ENCODE measurements at places on chromosomes 6 and 20.

DNA sequence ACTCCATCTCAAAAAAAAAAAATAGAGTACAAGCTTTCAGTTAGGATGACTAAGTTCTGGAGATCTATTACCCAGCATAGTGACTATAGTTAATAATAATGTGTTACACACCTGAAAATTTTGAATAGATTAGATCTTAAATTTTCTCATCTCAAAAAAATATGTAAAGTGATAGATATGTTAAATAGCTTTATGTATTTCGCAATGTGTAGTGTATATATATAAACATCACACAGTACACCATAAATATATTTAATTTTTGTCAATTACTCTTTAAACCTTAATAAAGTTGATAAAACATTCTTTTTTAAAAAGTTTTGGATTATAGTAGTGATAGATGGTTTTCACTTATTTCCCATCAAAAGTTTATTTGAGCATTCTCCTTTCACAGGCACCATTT, 25.6 kb upstream of the LOC128125822 start:
- no peak for DNase-seq

DNA sequence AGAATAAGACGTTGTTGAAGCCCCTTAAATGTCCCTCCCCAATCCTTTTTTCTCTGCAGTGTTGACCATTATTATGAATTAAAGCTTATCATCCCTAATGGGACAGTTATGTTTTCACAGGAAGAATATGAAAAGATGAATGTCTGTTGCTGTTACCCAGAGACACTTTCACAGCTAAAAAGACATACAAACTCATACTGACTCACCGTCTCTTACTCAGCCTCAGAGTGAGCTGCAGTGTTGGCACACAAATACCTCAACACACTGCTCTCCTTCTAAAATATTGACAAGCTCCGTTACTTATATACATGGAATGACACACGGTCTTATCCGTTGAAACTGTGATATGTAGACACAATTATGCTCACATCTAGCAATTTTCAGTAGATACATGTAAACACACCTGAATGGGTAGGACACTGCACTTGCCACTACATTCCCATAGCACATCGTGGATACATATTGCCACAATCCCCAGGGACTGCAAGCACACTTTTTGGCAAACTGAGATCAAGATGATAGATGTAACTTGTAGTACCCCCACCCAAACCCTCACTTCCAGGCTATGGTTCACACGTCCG, 9.6 kb upstream of the SAPCD1 start:
- no peak for DNase-seq

DNA sequence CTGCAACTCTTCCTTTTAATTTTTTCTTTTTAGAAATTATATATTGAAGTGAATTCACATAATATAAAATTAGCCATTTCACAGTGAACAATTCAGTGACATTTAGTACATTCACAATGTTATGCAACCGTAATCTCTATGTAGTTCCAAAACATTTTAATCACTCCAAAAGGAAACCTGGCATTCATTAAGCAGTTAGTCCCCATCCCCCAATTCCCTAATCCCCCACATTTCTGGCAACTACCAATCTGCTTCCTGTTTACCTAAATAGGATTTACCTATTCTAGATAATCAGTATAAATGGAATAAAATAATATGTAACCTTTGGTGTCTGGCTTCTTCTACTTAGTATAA, 8.5 kb upstream of the DDX27 start:
- DNase-seq: no peak

DNA sequence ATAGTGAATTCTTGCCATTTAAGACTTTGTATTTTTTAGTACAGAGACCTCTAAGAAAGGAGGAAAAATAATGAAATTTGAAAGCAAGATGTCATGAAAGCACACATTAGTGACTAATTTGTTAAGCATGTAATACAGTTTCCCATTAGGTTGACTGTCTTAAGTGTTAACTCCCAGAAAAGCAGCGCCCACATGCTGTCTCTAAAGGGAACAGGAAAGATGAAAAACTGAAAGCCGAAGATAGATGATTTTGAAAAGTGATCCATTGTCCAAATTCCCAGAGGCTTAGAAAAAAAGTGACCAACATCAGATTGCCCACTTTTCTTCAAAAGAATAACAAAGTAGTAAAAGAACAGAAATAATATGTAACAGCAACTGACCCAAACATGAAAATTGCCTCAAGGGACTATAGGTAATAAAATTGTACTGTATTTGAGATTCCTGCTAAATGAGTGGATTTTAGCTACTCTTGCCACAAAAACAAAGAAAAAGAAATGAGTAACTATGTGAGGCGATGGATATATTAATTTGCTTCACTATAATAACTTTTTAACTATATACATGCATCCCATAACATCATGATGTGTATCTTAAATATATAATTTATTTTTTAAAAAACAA, 83.2 kb upstream of the OGFRL1 start:
- DNase-seq: no peak

GRCh38 chr6:106630366-106630765, 988 bp downstream of the QRSL1 start:
- DNase-seq: no peak

GRCh38 chr6:53814353-53814752, 19.5 kb downstream of the LRRC1 start:
- DNase-seq: no peak

GRCh38 chr20:41003143-41003935, 25.3 kb upstream of the TOP1 start:
- DNase-seq: peak; percentile 64

DNA sequence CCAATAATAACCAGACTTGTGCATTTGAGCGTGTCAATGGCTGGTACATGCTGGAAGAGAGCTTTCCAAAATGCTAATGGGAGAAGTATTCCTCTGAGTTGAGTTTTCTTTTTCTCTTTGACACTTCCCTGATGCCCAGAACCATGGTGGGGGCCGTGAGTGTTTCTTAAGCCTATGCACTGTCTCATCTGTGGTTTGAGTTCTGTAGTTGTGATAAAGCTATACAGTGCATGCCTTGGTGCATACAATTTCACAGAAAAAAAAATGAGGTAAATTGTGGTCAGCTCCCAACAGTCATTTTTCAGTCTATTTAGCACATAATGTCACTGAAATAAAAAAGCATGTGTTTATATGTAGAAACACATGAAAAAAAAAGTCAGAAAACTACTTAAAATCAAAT, 204.8 kb downstream of the HDGFL1 start:
- DNase-seq: no peak

- no peak for DNase-seq
Measured at GRCh38 chr20:41086402-41087324, 50.7 kb upstream of the PLCG1 start.

GRCh38 chr6:16257999-16258708, 19.8 kb downstream of the GMPR start:
- DNase-seq: no peak

GRCh38 chr6:15526212-15526701, 136.6 kb downstream of the DTNBP1 start:
- no peak for DNase-seq

- DNase-seq: no peak
Measured at GRCh38 chr6:118968416-118968815, 33.5 kb upstream of the MCM9 start.

DNA sequence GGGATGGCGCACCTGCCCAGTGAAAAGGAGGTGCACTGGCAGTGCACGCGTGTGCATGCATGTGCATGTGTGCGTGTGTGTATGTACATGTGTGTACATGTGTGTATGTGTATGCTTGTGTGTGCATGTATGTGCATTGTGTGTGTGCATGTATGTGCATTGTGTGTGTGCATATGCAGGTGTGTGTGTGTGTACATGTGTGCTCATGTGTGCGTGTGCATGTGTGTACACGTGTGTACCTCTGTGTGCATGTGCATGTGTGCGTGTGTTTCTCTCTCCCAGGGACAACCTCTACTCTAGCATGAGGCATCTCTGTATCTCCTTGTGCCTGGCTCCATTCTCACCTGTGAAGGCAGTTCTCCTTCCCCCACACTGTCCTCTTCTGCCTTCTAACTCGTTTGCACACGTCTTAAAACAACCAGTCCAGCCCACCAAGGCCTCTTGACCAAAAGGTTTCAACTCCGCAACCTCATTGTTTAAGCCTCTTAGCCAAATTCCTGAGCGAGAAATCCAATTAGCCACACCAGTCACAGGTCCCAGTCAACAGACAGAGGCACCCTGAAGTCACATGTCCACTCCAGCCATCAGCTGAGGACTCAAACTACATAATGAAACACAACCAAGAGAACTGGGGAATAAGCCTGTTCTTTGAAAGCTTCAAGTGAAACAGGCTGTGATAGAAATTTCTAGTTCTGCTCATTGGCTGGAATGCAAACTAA, 103.5 kb upstream of the PTPRT start:
- no peak for DNase-seq

DNA sequence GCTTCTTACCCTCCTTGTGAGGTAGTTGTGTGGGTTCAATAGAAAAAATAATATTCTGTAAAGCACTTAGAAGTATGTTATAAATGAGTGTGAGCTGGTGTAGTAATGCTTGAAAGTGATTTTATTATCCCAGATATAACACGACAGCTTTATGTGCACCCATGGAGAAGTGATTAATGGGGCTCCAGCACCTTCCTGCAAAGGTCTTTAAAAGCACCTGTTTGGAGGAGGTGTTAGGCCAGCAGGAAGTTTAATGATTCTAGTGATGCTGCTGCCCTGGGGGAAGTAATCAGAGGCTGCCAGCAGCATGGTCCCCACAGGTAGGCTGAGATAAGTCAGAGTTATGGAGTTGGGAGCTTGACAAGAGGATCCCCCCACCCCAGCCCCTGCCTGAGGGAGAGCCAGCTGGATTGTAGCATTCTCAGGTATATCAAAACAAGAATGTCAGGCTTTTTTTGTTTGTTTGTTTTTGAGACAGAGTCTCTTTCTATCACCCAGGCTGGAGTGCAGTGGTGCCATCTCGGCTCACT, 166.3 kb downstream of the PHACTR1 start:
- no peak for DNase-seq

DNA sequence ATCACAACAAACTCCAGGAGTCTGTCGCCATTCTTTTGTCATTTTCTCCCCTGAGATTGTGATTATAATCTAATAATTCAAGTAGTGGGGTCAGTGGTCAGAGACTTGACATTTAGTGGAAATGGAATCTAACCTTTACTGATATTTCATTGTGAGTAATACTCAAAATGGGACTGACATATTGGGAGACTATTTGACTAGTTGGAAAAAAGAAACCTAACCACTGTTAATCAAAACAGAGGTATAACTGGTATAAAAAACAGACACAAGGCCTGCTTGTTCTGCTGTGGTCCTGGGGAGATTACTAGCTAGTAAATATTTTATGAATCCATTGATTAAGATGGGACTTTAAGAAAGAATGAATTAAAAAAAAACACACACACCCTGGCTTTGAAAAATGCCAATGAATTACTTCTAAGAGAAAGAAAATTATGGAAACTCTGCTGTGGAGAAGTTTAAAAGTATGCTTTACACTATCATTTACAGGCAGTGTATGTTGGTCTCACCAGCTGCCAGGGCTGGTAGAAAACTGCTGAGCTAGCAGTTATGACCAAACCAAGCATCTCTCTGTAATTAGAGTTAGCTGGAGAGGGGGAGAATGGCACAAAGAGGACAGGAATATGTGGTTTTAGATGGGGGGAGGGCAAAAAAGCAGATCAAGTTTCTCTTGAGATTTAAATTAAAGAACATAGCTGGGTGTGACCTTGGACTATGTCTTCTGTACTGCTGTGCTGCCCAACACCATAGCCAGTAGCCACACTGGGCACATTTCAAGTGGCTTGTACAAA, 103.7 kb downstream of the FYN start:
- DNase-seq: no peak

- no peak for DNase-seq
Measured at GRCh38 chr20:48149902-48150301, 364.6 kb upstream of the SULF2 start.

DNA sequence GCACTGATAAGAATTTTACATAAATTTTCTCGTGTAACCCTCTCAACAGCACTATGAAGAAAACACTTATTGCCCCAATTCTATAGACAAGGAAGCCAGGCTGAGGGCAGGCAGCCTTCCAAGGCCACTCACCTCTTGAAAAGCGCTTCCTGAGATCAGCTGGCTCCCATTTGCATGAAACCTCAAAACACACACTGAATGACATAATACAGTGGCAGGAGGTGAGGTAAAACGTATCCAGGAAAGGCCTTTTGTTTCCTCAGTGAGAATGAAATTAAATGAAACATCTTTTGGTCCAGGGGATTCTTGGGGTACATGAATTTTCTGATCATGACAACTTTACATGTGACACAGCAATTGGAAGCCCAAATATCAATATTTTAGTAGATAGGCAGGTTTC, 112.5 kb downstream of the WDR27 start:
- no peak for DNase-seq

- no peak for DNase-seq
Measured at GRCh38 chr20:4929686-4930397, 71.5 kb downstream of the SLC23A2 start.

DNA sequence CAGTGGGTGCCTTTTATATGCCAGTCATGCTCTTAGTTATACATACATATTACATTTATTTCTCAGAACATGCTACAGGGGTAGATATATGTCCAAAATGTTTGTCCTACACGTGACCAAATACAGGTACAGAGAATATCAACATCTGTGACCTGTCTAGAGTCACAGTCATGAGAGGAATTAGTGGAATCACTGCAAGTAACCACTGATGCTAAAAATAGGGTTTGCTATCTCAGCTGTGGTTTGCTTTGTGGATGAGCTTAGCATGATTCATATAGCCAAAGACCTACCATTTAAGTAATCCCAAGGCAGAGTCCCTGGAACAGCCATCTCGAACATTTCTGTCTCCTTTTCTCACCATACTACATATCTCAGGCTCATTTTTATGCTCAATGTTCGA, 32.3 kb downstream of the GSTA3 start:
- no peak for DNase-seq

- no peak for DNase-seq
Measured at GRCh38 chr20:46920114-46920513, 25.5 kb downstream of the EYA2 start.

- no peak for DNase-seq
Measured at GRCh38 chr6:94955156-94955555, 622.2 kb upstream of the MANEA start.

DNA sequence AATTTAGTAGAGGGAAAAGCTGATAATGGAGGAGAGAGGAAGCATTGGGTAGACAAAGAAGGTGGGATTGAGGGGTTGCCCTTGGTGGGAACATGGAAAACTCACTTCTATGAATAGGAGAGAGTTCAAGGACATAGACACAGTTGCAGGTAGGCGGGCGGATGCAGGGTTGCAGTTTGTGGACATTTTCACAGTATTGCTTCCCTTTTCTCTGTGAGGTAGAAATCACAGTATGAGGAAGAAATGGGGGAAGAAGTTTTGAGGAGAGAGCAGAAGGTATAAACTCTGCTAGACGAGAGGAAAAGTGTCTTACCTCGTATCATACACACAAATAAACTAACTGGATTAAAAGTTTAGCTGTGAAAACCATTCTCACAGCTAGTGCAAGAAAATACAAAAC, 200.7 kb upstream of the ECI2 start:
- DNase-seq: no peak
